Stimulated activated CD4-positive, alpha-beta T cell treated with anti-CD3 and anti-CD28 coated beads, TNF-alpha, amount 100 ng/mL, for 4 hours (primary cell): ENCODE measurements at places on chromosomes 3 and 15.

DNA sequence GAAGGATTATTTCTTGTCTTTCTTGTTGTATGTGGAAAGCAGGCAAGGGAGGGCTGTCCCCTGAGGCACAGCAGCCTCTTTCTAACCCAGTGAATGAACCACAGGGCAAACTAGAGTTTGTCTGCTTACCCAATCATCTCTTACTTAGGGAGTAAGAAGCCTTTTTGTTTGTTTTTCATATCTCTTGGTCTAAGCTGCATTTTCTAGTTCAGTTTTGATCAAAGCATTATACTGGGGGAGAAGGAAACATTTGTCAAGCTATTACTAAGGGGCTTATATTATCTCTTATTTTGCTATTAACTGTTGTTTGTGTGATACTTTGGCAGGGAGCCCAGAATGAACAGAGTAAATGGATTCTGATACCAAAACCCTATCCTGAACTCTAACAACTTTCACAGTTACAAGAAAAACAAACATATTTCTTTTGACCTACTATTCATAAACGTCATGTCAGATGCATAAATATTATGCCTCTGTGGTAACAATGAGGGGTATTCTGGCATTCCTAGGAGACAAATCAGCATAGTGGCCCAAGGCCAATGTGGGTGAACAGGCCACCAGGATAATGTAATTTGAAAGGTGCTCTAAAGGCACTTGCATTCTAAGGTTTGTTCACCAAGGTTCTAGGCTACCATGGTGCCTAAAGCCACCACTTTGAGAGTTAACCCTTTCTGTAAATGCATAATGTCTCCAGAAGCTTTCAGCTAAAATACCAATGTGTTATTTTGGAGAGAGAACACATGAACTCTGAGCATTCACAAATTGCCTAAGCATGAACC is 271.6 kb upstream of the ZPLD1 start:
- no peak for DNase-seq

DNA sequence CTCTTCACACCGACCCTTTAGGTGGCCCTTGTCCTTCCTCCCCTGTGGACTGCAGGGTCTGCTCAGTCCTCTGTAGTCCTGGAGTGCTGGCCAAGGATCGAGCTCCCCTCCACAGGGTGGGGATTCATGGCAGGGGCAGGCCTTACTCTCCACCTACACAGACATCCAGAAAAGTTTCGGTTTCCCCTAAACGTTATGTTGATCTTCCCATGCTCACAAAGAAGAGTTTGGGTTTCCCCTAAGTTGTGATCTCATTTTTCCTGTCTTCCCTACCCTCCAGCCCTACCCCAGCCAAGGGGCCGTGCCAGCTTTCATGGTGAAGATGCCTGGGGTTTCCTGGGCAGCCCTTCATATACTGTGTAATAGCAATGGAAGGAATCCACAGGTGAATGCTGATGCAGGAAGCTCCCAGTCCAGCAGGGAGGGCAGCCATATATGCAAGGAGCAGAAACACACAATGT is 10.3 kb downstream of the STOML1 start:
- DNase-seq = no peak

DNA sequence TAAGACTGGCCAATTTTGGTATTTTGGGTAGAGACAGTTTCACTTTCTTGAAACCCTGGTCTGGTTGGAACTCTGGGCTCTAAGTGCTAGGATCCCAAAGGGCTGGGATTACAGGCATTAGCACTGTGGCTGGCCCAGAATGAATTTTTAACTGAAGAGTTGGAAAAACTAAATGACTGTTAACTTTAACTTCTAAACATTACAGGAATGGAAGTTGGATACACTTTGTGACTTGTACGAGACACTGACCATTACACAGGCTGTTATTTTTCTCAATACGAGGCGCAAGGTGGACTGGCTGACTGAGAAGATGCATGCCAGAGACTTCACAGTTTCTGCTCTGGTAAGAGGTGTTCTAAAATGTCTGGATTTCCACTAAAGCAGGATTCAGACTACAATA is 3.5 kb downstream of the EIF4A2 start:
- DNase-seq = no peak

DNA sequence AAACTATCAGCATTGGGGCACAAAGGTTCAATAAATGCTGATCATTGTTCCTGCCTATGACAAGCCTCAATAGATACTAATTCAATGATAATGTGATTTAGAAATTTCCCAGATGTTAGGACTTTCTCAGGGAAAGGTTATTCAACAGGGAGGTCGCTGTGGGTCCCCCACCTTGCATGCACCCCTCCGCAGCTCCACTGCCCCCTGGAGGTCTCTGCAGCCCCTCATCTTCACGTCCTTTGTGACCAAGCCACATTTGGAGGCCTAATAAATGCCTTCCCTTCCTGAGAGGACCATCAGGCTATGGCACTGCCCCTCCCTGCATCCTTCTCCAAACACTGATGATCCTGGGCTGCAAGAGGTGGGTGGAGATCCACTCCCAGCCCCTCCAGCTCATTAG is 50.2 kb downstream of the NOX5 start:
- no peak for DNase-seq

- no peak for DNase-seq
Measured at GRCh38 chr3:181906338-181906737, 194.6 kb downstream of the SOX2 start.

GRCh38 chr15:39130556-39131379 is 450.1 kb upstream of the THBS1 start:
- DNase-seq = no peak

- DNase-seq = no peak
Measured at GRCh38 chr3:32371461-32372212, 20.0 kb upstream of the CMTM7 start.

GRCh38 chr3:53949541-53949940 is 57.9 kb upstream of the SELENOK start:
- no peak for DNase-seq

- DNase-seq = no peak
Measured at GRCh38 chr3:106945435-106945834, 431.8 kb upstream of the CCDC54 start.

DNA sequence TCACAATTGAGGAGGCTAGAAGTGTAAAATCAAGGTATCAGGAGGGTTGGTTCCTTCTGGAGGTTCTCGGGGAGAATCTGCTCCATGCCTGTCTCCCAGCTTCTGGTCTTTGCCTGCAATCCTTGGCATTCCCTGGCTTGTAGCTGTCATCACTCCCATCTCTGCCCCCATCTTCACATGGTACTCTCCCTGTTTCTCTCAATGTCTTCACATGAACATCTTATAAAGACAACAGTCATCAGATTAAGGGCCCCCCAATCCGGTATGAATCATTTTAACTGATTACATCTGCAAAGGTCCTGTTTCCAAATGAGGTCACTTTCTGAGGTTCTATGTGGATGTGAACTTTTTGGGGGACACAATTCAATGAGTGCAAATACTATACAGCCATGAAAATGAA is 113.0 kb upstream of the GALNT15 start:
- no peak for DNase-seq

DNA sequence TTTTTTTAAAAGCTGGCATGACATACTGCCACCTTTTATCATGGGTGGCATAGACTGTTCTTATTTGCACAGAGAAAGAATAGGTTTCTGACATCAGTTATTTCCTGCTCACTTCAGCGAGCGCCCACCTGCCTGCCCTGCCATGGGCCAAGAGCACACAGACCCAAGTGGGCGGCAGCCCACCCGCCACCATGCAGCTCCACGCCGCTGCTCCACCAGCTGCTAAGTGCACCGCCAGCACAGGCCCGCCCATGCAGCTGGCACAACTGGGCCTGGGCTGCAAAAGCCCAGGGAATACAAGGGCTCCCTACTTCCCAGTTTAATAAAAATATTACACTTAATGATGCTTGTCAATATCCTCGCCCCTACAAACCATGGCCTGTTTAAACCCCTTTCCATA is 15.4 kb downstream of the ZNF148 start:
- no peak for DNase-seq

DNA sequence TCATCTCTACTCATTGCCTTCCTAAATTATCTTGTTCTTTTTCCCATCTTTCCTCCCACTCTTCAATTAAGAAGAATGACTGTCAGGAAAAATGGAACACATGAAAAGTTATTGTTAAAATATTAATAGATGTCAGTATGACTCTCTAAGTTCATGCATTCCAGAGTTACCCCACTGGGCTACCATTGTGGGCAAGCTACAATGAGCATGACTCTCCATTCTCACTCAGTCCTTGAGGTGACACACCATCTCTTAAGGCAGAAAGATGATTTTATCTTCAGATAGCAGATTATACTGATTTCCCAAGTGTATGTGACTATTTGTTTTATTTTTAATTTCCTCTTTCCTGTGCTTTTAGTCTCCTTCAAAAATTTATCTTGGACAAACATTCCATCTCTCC is 144.3 kb downstream of the ALCAM start:
- no peak for DNase-seq

DNA sequence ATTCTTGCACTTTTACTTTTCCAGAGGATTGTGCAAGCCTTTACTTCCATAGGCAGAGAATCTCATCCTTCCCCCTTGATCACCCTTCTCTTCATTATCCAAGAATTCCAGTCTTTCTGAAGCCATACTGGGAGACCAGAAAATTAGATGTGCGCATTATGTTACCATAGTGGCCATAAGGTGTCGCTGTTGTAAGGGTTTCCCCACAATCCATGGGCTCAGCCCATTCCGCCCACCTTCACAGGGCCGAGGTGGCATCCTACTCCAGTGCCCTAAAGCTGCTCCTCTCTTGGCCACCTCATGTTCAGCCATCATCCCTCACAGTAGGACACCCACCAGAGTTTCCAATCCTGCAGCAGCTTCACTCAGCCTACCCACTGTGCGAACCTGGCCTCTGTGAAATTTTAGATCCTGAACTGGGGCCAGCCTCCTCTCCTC is 35.0 kb downstream of the CTSH start:
- no peak for DNase-seq

DNA sequence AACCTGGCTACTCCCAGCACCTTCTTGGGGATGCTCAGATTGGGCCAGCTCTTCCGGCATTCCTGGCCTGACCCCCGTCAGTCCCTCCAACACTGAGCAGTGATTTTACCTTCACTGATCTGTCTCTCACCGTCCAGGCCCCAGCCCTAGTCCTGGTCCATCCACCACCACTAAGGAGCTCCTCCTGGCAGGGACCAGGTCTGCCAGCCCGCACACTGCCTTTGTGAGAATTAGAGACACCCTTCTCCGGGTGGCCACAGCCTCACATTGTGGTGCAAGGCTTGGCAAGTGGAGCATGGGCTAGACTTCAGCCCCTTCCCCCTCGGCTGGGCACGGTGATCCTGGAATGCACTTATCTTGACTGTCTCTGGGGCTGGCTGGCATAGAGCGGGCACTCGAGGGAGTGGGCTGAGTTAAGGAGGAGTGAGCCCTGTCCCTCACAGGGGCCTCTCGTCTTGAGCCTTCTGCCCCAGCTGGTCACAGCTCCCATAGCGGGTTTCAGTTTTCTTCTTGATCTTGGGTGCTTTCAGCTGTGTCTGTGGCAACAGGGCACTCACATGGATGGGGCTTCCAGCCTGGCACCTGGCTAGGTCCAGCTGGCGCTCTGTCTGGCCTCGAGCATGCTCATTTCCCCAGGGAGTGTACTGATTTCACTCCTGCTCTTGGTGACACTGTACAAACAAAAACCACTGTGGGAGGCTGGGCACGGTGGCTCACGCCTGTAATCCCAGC is 53.9 kb downstream of the LINGO1 start:
- DNase-seq = no peak
